ENCODE measurements at places on chromosomes 5 and 9.

- peak; percentile 68 for DNase-seq
Measured at GRCh38 chr9:95048225-95049087, 269.1 kb downstream of the FANCC start.

DNA sequence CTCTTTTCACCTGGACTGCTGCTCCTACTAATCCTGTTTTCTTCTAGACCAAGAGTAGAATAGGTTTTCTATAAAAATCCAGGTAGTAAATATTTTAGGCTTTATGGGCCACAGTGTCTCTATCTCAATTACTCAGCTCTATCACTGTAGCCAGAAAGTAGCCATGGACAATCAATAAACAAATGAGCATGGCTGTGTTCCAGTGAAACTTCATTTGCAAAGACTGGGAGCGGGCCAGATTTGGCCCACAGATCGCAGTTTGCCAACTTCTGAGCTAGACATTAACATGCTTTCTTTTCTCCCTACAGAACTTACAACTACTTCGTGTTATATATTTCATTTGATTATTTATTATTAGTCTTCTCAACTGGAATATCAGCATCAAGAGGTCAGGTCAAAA lies 30.2 kb downstream of the BRINP1 start:
- no peak for DNase-seq

DNA sequence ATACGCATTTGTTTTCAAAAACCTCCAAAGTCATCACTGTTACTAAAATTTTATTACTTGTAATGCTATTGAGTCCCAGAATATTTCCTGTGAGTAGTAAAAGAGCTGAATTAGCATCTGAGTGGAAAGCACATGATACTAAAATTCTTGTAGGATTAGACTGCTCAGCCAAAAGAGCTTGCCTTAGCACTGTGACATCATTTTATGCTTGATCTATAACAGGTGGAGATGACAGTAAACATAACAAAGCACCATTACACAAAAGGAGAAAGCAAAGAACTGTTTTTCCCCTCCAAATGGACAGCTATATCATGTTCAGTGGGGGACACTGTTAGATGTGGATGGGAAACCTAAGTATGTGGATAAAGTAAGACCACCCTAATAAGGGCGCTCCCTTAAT lies 5.8 kb upstream of the JAK2 start:
- DNase-seq = no peak

DNA sequence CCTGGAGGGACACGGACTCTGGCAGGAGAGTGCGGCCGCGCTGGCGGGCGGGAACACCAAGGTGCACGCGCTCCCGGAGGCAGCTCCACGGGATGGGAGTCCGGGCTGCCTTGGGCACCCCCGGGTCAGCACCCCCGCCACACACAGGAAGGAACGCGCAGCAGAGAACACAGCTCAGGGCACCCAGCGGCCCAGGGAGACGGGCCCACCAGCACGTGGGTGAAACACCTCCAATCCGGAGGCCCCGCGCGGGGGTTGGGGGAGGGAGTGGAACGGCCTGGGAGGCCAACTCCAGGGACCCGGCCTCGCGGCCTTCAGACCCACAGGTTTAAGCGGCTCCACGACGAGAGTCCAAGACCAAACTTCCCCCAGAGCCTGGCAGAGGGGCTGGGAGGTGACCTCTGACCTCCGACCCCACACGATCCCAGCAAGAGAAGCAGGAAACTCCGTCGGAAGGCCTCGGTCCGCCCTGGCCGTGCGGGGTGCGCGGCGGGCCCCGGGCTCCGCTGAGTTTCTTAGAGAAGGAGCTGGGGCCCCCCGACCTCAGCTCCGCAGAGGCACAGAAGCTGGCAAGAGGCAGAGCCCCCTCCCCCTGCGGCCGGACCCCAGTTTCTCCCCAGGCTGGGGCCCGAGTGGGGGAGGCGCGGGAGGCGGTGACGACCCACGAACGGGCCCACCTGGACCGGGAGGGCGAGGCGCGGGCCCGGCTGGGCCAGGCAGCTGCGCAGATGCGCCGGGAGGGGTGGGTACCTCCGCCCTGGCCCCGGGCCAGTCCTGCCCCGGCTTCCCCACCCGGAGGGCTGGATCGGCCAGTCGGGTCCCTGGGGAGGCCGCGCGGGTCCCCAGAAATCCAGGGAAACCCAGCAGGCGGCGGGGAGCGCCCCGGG lies 851 bp downstream of the NACC2 start:
- DNase-seq = peak; percentile 89

- DNase-seq = no peak
Measured at GRCh38 chr9:21558615-21559401, 76.7 kb upstream of the IFNE start.

- no peak for DNase-seq
Measured at GRCh38 chr5:154885439-154885838, 27.0 kb downstream of the CNOT8 start.

- no peak for DNase-seq
Measured at GRCh38 chr5:21910731-21911130, 942.4 kb downstream of the CDH12 start.

DNA sequence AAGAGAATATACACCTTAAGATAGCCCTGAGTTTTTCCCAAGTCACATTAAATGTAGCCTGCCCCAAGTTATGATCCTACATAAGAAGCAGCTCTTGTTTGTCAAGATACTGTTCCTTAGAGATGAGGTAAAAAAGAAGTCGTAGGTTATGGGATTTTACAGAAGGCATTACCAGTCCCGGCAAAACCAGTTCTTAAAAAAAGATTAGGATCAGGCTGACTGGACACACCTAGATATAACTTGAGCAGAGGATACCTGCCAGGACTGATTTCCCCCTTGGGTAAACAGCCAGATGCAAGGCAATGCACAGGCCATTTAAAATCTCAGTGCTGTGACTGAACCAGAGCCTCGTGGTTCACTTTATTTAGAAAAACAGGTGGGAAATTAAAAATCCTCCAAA lies 14.1 kb upstream of the SEMA5A start:
- DNase-seq = no peak

DNA sequence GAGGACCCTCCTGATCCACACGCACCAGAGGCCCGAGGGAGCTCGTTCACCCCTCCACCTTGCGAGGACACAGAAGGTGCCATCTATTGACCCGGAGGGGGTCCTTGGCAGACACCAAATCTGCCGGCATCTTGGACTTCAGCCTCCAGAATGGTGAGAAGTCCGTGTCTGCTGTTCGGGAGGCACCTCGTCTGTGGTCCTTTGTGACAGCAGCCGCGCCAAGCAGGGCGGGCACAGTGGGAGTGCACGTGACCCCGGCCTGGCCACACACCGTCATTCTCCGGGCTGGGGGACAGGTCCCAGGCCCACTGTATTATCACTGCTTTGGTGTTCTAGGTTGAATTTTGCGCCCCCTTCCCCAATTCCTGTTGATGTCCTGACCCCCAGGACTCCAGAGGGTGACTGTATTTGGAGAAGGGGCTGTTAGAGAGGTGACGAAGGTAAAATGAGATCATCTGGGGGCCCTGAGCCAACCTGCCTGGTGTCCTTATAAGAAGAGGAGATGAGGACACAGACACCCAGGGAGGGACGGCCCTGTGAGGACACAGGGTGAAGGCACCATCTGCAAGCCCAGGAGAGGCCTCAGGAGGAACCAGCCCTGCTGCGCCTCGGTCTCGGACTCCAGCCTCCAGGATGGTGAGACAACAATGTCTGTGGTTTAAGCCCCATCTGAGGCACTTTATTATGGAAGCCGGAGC lies 15.7 kb downstream of the LPCAT1 start:
- no peak for DNase-seq

DNA sequence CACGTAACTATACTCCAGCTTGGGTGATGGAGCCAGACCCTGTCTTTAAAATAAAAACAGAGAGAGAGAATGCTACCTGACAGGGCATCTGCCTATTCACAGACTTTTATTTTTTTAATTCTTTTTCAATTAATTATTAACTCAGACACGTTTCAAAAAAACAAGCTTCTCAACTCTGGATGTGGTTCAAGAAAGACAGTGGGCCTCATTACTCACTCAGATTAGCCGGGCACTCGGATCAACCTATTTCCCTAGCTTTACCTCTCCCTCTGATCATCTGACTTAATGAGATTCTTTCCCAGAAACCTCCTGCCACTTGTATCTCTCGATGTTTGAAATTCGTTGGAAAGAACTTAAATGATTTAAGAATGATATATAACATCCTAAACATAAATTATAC lies 134.1 kb downstream of the TRPM6 start:
- no peak for DNase-seq

DNA sequence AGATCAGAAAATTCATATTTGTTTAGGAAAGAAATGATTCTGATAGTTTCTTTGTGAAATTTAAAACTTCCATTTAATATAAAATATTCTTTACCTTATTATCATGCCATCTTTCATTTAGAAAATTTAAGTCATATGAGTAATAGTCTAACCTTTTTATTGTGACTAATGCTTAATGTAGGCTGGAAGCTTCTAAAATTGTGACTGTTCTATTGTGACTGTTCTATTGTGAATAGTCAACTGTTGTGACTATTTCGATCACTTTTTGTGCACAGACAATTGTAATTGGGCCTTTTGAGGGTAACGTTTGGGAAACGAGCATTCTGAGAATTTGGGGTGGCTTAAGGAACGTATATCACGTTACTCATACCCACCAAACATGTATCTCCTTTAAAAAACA lies 100.0 kb downstream of the PARP8 start:
- no peak for DNase-seq

DNA sequence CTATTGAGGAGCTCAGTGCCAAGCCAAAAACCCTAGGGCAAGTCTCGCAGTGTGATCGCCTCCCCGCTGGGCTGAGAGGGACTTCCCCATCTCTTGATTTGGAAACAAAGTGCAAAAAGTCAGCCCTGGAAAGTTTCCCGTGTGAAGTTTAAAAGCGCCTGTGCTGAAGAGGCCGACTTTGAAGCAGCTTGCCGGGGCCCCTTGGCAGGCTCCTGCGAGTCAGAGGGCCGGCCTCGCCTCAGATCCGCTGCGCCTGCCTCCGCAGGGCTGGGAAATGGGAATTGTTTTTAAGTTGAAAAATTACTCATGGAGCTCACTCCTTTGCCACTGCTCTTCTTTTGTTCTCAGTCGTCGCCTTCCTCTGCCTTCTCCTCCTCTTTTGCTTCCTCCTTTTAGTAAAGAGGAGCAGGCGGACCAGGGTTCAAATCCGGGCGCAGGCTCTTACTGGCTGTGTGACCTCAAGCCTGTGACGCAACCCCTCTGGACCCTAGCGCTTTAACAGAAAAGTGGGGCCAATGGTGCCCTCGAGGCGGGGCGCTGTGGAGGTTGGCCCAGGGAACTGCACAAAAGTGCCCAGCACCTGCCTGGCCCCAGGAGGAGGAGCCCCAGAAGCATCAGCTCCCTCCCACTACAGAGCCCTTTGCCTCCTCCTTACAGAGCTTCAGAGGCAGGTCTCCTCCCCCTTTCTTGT lies 14.7 kb upstream of the LHX2 start:
- no peak for DNase-seq

GRCh38 chr5:116248432-116248831 lies 163.6 kb downstream of the COMMD10 start:
- no peak for DNase-seq

GRCh38 chr9:94169968-94170367 lies 85.7 kb downstream of the PTPDC1 start:
- no peak for DNase-seq
